Nucleus accumbens (tissue), 56 donors: ENCODE measurements at places on chromosomes 11 and 22.
A peak's percentile ranks its signal among the peaks of the same experiment; 100 is the strongest.

- DNase-seq = no peak
These were observed 138.1 kb upstream of the SORL1-AS1 start for GRCh38 chr11:121590772-121591404.

- DNase-seq = no peak
These were observed at the start of gene TUB for GRCh38 chr11:8080674-8081590. Gene TUB (plus strand): TSS chr11:8081211. CDS start chr11:8081511, 300 bp downstream.

GRCh38 chr11:132623511-132623910 is 908.8 kb downstream of the OPCML start:
- DNase-seq = no peak

DNA sequence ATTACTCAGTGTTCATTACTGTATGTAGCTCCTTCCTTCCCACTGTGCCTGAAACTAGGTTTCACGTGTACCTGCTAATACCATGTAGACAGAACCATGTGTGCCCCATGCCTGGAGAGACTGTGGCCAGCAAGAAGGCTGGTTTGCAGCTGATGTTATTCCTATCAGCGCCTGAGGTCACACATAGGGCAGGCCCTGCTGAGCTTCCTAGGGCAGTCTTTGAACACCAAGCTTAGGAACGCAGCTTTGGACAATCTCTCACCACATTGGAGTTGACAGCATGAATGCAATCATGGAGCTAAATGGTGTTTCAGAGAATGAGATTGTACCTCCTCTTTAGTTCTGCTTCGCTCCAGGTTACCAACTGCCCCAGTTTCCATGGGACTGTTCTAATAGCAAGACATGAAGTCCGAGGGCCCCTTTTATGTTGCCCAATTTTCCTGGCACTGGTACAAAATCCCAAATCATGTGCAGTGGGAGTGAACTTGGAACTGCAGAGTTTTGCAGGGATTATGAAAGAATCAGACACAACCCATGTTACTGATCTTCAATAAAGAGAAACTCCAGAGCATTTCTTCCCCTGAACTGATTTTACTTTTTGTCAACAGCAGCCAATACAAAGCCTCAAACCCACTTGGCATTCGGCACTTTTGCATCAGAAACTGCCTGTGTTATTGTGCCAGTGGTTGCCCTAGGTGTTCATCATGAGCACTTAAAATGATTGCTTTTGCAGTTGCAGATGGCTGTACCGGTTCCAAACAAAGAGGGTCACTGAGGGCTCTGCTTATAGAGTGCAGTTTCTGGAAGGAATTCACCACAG is 154.2 kb upstream of the TTC12 start:
- DNase-seq = no peak

DNA sequence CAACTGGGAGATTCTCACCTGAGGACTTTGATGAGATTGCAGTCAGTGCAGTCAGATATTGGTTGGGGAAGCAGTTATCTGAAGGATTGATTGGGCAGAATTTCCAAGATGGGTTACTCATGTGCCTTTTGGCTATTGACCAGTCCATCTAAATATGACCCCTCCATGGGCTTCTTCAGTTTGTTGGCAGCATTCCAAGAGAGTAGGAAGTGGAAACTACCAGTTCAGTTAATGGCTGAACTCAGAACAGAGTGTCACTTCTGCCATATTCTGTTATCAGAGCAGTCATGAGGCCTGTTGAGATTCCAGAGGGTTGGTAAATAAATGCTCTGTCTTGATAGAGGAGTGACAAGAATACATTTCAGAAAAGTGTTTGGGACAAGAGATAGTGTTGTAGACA is 71.0 kb downstream of the CYP2R1 start:
- no peak for DNase-seq

DNA sequence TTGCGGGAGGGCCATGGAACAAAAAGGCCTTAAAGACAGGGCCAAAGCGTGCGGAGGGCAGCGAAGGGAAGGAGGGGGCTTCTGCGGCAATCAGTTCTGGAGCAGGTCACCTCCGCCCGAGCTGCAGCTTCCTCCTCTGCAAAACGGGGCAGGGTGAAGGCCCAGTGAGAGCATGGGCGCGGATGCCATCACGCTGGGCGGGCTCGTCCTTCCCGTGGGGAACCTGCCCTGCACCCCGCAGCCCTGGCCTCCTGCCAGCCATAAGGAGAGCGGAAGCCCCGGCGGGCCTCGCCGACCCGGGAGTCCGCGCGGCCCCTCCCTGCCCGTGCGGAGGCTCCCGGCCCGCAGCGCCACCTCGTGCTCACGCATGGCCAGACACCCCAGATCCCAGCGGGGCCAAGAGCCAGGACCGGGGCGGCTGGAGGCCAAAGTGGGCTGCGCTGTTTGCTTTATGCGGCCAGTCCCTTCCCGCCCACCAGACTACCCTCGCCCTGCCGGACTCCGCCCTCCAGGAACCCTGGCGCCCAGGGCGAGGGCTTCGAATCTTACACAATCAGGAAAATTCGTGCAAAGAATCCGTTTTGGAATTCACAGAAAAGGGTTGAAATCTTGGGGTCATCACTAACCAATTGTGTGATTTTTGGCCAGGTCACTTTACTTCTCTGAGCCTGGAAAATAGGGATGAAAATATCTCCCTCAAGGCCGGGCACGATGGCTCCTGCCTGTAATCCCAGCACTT is 16.1 kb downstream of the TSKU start:
- peak; percentile 62 for DNase-seq

DNA sequence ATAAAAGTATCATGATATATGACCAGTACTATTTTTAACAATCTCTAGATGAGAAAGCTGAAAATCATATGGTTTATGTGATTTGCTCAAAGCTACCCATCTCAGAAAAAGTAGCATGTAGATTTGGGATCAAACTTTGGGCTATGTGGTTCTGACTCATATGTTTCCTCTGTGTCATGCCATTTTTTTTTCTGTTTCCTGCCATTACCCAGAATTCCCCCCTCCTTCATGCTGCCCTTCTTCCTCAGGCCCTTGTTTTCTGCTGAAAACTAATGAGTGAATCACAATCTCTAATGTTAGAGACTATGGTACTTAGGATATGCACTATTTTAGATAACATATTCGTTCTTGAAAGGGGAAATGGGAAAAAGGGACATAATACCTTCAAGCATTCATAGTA is 80.7 kb downstream of the JRKL start:
- no peak for DNase-seq

DNA sequence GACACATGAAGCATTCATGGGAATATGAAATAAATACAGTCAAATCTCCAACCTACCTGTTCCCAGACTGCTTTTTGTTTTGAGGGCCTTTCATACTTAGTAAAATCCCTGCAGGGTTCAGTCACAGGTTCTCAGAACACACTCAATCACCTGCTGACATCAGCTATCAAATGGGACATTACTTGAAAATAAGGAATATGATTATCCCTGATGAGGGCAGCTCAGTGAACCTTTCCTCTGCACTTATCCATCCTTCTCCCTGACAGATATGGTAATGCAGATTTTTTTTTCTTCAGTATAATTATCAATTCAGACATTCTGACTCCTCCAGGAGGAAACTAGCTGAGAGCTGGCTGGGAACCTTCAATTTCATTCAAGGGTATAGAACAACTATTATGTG is 1127.4 kb upstream of the CCDC90B start:
- DNase-seq = no peak

DNA sequence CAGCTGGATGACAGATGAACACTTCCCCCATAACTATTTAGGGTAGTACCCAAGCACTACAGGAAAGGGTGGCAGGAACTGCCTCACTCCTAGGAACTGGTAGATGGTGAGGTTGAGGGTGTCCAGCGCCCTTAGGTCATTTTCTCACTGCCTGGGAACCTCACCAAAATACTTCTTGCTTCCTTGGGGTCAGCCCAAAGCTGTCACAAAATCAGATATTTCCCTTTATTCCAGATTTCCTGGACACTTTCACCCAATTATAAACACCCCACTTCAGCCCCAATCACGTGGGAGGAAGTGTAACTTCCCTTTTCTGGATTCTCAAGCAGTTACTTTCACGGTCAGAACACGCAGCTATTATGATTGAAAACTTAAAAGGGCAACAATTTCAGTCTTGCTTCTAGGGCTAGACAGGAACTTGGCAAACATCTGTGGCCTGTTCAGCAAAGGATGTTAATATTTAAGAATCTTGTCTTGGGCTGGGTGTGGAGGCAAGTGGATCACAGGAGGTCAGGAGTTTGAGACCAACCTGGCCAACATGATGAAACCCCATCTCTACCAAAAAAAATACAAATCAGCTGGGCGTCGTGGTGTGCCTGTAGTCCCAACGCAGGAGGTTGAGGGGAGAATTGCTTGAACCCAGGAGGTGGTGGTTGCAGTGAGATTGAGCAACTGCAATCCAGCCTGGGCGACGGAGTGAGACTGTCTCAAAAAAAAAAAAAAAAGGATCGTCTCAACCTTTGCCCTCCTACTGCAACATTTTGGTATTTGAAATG is 4.0 kb downstream of the FTH1 start:
- DNase-seq = no peak

DNA sequence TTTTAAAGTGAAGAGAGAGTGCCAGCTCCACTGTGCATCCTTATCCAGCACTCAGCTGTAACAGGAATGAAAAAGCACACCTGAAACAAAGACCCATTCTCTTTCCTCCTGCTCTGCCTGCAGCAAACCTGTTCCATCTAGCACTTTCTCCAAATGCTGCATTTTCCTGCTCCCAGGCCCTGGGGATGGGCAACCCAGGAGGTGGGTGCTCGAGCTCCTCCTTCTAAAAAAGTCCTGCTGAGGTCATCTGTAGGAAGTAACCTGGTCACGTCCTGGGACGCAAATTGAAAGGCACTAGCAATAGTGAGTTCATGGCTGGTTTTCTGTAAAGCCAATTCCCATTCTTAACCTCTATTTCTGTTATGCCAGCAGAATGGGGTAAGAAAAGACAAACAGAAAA is 173.7 kb downstream of the MAML2 start:
- DNase-seq = no peak

DNA sequence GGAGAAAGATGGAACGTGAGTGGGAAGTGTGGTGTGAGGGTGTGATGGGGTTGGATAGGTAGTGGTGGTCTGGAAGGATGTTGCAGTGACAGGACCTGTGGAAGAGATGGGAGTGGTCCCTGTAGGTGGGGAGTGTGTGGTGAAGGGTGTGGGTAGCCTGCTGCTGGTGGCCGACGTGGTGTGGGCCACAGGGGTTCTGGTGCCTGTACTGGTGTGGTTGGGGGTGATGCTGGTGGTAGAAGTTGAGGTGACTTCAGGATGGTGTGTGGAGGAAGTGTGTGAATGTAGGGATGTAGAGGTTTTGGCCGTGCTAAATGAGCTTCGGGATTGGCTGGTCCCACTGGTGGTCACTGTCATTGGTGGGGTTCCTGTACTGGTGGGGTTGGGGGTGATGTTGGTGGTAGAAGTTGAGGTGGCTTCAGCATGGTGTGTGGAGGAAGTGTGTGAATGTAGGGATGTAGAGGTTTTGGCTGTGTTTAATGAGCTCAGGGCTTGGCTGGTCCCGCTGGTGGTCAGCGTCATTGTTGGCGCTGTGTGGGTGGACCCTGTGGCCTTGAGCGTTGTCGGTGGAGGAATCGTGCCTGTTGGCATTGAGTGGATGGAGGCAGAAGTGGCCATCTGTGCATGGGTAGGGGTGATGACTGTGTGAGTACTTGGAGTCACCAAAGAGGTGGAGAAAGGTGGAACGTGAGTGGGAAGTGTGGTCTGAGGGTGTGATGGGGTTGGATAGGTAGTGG is 19.1 kb downstream of the MUC6 start:
- no peak for DNase-seq

- no peak for DNase-seq
These were observed 12.9 kb upstream of the PIK3IP1 start for GRCh38 chr22:31305194-31305593.

DNA sequence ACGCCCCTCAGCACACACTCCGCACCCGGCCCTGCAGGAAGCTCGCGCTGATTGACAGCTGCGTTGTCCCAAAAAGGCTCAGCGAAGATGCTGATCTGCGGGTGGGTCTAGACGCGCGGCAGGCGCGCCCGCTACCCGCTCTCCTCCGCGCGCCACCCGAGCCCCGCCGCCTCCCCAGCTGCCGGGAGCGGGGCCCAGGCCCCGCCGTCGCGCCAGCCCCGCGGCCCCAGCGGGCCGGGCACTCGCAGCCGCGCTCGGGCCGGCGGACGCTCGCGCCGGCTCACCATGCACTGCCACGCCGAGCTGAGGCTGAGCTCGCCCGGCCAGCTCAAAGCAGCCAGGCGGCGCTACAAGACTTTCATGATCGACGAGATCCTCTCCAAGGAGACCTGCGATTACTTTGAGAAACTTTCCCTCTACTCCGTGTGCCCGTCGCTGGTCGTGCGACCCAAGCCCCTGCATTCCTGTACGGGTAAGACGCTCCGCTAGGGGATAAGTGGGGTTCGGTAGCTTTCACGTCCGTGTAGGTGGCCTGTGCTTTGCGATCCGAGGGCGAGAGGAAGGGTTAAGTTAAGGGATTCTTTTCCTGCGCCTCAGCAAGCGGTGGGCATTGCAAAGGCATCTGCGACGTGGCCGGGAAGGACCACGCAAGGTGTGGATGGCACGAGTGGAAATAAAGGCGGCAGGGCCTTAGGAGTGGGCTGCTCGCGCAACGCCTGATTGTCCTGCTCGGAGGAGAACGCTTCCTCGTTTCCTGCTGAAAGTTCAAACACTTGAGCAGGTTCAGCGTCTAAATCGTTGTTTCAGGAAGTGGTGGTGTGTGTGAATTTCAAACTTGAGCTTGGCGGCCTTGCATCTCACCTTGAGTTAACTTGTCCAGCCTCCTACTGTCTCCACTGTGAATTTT is at the start of gene BARX2:
BARX2 (plus strand) TSS at position 98 of the 907 bp plus-strand sequence; CDS start at position 286, 188 bp downstream.
- DNase-seq = no peak

DNA sequence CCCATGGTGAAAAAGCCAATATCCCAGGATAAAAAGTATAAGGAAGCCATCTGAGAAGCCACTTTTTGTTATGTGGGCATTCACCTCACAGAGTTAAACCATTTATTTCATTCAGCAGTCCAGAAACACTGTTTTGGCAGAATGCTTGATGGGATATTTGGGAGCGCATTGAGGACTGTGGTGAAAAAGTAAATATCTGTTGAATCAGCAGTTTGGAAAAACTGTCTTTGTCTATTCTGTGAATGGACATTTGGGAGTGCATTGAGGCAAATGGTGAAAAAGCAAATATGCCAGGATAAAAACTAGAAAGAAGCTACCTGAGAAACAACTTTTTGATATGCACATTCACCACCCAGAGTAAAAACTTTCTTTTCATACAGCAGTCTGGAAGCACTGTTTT is 276.2 kb upstream of the TRIM48 start:
- DNase-seq = no peak

DNA sequence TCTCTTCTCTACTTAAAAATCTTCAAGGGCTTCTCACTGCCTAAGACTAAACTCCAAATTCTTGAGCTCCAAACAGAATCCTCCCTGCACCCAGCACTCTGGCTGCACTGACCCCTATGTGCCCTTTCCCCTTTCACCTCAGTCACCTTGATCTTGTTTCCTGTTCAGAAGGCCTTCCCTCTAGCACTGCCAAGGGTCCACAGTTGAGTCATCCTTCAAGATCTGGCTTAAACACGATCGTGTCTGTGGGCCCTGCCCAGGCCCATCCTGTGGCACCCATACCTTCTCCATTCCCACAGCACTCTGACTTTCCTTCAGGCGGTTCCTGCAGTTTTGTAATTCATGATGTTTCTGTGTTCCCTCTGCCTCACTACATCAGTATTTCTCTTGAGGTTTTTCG is 129.2 kb downstream of the ARL14EP start:
- no peak for DNase-seq

- no peak for DNase-seq
These were observed 88.7 kb upstream of the DRD2 start for GRCh38 chr11:113563766-113564526.
